CD4-positive, alpha-beta T cell treated with Interleukin-4 for 1 hour (primary cell): ENCODE measurements at places on chromosomes 5 and 9.

- peak; percentile 20 for DNase-seq
These were observed 27.0 kb upstream of the PRRC2B start for GRCh38 chr9:131366761-131367401.

- DNase-seq, result no peak
These were observed 188.0 kb downstream of the KDM4C start for GRCh38 chr9:6945816-6946215.

GRCh38 chr9:133167096-133167730, 3.5 kb upstream of the GBGT1 start:
- no peak for DNase-seq

DNA sequence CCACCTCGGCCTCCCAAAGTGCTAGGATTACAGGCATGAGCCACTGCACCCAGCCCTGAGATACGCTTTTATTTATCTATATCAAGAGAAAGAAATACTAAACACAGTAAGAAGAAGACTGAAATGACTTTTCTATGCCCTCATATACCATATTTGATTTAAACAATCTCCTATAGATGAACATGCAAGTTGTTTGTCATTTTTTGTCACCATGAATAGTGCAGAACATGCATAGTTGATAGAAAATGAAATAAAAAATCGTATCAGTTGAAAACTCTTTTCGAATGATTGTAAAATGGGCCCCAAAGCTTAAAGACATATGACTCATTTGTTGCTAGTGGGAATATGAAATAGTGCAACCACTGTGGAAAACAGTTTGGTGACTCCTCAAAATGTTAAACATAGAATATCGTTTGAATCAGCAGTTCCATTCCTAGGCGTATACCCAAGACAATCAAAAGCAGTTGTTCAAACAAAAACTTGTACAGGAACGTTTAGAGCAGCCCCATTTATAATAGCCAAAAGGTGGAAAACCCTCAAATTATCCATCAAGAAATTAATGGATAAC, 61.4 kb upstream of the ANKH start:
- DNase-seq, result no peak

DNA sequence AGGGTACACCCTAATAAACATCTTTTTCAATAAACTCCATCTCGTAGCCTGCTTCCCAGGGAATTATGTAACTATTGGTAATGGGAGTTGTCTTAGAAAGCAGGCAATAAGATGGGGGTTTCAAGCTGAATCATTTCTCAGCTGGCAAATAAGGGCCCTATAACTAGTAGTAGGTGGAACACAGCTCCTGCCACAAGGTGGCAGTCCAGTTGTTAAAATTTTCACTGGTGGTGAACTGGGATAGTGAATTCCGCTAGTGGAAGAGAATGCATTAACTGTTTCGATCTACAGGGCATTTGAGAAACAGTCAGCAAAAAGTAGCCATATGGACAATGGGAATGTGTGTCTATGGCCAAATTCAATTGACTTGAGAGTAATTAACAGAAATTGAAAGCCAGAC, 27.7 kb downstream of the PCDHB15 start:
- no peak for DNase-seq

DNA sequence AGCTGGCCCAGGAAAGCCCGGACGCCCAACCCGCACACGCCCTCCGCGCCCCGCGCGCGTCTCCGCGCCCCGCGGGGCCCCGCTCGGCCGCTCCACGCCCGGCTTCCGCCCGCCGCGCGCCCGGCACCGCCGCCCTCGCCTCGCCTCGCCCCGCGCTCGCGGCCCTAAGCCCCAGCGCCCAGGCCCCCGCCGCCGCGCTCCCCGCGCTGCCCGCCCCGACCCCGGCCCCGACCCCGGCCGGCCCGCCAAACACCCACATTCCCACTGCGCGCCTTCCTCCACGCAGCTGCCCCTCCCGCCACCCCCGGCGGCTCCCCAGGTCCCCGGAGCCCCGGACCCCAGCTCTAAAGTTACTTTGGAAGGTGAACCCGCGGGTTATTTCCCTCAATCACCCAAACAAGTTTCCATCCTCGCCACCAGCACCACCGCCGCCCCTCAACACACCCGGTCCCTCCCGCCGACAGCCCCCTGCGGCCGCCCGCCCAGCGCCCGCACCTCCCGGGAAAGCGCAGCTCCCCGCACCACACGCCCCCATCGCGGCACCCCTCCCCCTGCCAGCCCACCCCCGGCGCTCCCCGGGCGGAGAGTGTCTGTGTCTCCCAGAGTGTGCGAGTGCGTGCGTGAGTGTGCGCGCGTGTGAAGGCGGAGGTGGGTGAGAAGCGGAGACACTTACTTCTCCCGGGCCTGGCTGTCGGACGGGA, 439 bp downstream of the SSBP2 start:
- DNase-seq, result no peak

- DNase-seq, result no peak
These were observed 276.1 kb downstream of the TAF11L14 start for GRCh38 chr5:17910318-17910717.

- DNase-seq, result no peak
These were observed 342.3 kb downstream of the PLK2 start for GRCh38 chr5:58117542-58117941.

GRCh38 chr9:94714494-94714893, 12.0 kb upstream of the AOPEP start:
- DNase-seq, result no peak

GRCh38 chr9:124370896-124371582, 44.2 kb downstream of the PSMB7 start:
- no peak for DNase-seq

- no peak for DNase-seq
These were observed 9.0 kb downstream of the LCP2 start for GRCh38 chr5:170288551-170288950.

- DNase-seq, result peak; percentile 63
These were observed 25.0 kb upstream of the HMCN2 start for GRCh38 chr9:130240410-130241197.

- DNase-seq, result no peak
These were observed 42.0 kb upstream of the UNC5A start for GRCh38 chr5:176768174-176768970.

- peak; percentile 74 for DNase-seq
These were observed 6.3 kb upstream of the GARIN3 start for GRCh38 chr5:157172403-157172802.

- DNase-seq, result no peak
These were observed 187.1 kb downstream of the EDIL3 start for GRCh38 chr5:84197538-84197937.

- no peak for DNase-seq
These were observed 59.4 kb downstream of the MINAR2 start for GRCh38 chr5:129807162-129807814.
